Vagina (tissue), 2 donors: ENCODE measurements at places on chromosomes 13 and 19.

GRCh38 chr13:74274916-74275315 lies 140.7 kb upstream of the KLF12 start:
- DNase-seq = no peak

DNA sequence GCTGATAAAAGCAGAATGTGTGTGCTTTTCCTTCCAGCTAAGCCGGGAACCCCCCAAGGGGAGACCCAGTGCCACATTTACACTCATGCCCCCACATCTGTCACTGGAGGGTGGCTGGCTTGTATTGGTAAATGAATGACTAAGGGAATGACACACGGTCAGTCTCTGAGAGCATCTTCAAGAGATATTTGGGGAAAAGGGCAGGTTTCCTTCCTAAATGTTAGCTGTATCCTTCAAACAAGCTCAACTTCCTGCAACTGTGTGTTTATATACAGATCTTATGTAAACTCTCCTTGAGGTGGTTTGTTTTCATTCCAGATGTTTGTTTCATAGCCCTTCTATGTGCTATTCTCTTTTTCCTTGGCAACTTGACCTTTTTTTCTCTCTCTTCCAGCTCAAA lies 192.6 kb downstream of the COL4A1 start:
- DNase-seq = no peak

- DNase-seq = no peak
Observed at GRCh38 chr19:49920624-49921363, 8.2 kb upstream of the ATF5 start.

DNA sequence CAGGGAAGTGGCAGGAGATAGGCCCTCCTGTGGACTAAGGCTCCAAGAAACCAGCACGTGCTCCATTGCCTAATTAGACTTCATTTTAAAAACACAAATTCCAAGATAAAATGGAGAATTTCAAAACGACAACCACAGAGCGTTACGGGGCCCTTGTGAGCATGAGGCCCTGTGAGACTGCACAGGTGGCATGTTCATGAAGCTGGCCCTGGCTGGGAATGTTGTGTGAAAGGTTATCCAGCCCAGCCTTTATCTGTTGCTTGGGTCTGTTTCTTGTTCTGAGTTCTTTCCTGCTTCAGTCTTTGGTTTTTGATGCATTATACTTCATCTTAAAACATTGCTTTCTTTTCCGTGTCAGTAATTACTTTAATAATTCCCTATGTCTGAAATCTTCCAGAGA lies 99.0 kb downstream of the LACC1 start:
- DNase-seq = no peak

DNA sequence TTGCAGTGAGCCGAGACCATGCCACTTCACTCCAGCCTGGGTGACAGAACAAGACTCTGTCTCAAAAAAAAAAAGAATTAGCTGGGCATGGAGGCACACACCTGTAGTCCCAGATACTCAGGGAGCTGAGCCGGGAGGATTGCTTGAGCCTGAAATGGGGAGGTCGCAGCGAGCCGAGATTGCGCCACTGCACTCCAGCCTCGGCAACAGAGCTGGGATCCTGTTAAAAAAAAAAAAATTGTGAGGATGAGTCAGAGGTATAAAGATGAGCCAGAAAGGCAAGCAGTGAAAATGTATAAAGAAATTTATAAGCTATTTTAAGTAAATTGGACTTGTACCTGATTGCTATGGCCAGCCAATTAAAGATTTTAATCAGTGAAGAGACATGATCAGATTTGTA lies 21.1 kb downstream of the KBTBD6 start:
- DNase-seq = no peak

GRCh38 chr19:34676697-34677385 lies at the start of gene SCGB2B2:
Gene SCGB2B2, minus strand, starts transcription at chr19:34677159. Its CDS starts 82,596 bp downstream, at chr19:34594563.
- DNase-seq = no peak

DNA sequence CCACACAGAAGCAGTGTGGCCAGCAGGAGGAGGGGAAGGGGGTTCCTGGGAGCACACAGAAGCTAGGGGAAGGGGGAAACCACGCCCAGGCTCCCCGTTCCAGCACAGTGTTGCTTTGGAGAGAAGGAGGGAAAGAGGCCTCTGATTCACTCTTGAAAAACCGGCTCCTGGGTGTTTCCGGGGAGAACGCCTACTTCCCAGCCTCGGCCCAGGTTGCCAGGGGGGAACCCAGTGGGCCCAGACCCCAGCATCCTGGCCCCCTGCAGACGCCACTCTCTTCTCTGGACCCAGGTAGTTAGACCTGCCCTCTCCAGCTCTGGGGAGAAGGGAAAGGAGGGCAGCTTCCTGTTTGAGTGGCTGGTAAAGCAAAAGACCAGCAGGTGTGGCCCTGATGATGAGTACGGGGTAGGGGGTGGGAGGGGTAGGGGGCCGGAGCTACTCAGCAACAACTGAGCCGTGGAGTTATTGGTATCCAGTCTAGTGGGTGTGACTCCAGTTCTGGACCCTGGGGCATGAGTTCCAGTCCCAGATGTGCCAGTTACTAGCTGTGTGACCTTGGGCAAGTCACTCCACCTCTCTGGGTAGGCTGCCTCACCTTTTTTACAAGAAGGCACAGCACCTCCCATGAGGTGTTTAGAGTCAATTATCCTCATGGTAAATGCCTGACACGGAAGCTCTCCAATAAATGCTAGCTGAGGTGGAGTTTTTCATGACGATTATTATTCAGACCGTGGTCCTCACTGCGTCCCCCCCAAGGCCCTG lies 836 bp downstream of the GIPC1 start:
- no peak for DNase-seq

- no peak for DNase-seq
Observed at GRCh38 chr19:51421229-51422052, 4.0 kb upstream of the SIGLEC10 start.

DNA sequence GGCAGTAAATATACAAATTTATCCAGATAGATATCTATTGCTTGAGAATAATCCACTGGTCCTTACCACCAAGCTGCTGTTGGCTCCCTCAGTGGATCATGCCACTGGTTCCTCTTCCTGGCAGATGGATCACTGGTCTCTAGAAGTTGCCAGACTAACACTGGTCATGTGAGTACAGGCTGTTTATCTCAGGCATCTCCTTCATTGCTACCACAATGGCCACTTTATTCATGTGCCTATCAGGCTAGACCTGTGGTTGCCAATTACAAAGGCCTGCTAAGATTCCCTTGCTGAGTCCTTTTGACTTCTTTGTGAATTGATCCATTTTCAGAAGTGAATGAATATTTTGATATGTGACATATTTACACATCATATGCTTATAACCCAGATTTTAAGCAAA lies 1659.5 kb upstream of the PCDH20 start:
- DNase-seq = no peak

GRCh38 chr19:7955696-7956095 lies 12.2 kb upstream of the TIMM44 start:
- no peak for DNase-seq

- no peak for DNase-seq
Observed at GRCh38 chr19:43682824-43683661, 13.1 kb upstream of the PLAUR start.

- no peak for DNase-seq
Observed at GRCh38 chr19:13884726-13885591, 8.0 kb downstream of the NANOS3 start.

DNA sequence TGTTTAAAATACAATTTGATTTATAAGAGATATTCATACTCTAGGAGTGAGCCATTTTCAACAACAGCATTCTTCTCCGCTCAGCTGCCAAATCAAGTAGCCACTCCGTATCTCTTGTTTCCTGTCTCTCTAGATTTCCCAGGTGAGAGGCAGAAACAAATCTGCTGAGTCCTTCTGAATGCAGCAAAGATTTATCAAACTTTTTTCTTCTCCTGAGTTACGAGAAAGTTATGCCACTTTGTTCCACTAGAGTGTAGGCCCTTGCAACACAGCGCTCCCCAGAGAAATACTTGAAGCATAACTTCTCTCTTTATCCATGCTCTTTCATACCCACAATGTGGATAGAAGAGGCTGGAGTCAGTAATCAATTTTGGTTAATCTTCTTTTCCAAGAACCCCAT lies 1960.8 kb downstream of the OLFM4 start:
- DNase-seq = no peak

GRCh38 chr19:12064590-12065538 lies at the start of gene ZNF844:
Gene ZNF844, plus strand, starts transcription at chr19:12064731. Its CDS starts 143 bp downstream, at chr19:12064874.
- DNase-seq = no peak

DNA sequence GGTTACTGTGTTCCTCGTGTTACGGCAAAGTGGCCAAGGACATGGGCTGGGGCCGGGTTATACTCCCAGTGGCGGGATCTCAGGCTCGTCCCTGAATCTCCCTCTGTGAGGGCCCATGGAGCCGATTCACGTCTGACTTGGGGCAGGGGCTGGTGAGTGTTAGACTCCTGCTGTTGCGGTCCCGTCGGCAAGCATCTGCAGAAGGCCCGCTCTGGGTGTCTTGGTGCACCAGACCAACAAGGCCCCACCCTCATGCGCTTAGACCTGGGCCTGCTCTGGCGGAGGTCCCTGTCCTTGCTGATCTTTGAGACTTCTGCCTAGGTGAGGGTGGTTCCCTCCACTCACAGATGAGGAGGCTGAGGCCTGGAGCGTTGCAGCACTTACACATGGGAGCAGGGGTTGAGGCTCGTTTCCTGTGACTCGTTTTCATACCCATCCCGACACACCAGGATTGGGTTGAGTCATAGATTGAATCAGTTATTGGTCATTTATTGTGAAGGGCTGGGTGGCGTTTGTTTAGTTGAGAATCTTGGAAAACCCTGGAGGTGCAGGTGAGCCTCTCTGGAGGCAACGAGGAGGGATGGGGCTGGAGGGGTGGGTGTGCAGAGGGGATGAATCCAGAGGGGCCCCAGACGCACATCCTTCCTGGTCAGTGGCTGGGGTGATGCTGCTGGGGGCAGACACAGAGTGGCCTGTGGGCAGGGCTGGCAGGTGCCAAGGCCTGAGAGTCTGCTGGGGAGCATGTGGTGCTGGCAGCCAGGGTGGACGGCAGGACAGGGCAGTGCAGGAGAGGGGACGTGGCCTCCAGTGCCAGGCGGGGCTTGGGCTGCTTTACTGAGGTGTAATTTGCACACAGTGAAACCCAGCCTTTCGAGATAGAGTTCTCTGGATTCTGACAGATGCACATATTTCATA lies 4.6 kb downstream of the EPN1 start:
- no peak for DNase-seq

DNA sequence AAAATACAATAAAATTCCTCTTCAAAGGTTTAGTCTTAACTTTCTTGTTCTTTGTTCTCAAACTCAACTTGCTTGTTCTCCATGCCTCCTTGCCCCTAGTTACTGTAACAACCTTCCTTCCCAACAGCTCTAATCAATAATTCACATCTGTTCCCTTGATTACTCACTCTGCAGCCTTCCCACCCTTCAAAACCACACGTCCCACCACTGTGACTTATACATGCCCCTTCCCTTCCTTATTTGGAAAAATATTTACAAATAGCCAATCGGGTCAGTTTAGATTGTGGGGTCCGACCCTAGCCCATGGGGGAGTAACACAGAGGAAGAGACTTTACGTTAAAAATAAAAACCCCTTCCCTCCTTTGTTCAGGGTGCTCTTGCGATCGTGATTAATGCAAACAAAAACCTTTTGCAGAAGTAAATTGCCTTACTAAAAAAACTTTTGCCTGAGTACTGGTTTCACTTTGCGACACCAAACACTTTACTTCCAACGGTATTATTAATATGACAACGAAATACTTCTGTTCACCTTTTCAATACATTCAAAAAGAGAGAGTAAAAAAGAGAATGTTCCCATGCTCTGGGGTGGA lies 512 bp upstream of the ZNF93 start:
- DNase-seq = no peak

DNA sequence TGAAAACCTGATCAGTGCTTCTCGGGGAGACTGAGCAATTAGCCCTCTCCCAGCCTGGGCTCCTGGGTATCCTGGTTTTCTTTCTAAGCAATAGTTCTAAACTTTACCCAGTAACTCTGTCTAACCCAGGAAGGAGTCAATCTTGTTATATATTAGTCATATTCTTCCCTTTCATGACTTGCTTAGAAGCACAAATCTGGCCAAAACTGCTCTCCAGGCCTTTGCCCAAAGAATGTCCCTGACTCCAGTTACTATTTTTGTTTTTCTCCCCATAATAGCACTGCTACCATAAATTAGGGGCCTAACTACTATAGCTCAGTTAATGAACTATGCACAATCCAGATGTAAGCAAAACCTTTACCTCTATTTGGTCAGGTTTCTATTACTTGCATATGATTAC lies 355.8 kb upstream of the HTR2A start:
- DNase-seq = no peak

DNA sequence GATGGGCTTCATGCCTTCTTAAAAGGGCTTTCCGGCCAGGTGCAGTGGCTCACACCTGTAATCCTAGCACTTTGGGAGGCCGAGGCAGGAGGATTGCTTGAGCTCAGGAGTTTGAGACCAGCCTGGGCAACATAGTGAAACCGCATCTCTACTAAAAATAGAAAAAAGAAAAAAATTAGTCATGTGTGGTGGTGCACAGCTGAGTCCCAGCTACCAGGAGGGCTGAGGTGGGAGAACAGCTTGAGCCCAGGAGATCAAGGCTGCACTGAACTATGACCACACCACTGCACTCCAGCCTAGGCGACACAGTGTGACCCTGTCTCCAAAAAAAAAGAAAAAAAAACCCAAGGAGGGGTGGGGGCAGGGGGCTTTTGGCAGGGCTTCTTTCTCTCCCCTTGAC lies 7.2 kb downstream of the CARS2 start:
- no peak for DNase-seq

DNA sequence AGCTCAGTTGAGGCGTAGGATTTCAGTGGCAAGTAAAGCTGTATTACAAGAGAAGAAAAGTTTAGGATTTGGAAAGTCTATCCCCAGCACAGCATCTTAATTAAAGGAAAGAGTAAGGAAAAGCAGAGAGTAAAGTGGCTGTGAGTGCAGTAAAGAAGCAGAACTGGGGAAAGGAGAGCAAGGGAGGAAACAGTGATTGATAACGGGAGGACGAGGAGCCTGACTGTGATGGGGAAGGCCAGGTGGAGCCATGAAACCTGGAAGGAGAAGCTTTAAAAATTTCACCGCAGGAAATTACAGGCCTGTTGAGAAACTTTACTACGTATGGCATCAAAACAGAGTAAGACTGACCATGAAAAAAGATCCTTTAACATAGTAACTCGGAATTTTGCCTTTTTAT lies 175.6 kb downstream of the SHISA2 start:
- DNase-seq = no peak

GRCh38 chr19:5540208-5540607 lies 27.5 kb downstream of the TINCR start:
- DNase-seq = no peak

GRCh38 chr19:33427801-33428626 lies 54.5 kb downstream of the CEBPG start:
- DNase-seq = no peak
